ENCODE measurements at places on chromosomes 12 and 14.
A peak's percentile ranks its signal among the peaks of the same experiment; 100 is the strongest.

DNA sequence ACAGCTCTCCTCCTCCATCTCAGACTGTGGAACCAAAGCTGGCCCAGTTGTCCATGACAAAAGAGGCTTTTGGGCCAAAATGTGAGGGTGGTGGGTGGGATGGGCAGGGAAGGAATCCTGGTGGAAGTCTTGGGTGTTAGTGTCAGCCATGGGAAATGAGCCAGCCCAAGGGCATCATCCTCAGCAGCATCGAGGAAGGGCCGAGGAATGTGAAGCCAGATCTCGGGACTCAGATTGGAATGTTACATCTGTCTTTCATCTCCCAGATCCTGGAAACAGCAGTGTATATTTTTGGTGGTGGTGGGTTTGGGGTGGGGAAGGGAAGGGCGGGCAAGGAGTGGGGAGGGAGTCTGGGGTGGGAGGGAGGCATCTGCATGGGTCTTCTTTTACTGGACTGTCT, 11.8 kb upstream of the TAMALIN start:
- DNase-seq, result no peak

DNA sequence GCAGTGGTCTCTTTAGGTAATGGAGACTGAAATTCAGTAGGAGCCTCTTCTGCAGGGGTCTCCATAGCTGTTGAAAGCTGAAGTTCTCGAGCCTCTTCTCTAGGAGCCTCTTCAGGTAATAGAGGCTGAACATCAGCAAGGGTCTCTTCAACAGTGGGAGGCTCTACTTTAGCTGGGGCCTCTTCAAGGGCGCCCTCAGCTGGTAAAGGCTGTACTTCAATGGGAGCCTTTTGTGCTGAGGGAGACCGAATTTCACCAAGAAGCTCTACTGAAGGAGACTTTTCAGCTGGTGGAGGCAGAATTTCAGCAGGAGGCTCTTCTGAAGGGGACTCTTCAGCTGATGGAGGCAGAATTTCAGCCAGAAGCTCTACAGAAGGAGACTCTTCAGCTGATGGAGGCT, 1.5 kb downstream of the FSCB start:
- DNase-seq, result no peak

DNA sequence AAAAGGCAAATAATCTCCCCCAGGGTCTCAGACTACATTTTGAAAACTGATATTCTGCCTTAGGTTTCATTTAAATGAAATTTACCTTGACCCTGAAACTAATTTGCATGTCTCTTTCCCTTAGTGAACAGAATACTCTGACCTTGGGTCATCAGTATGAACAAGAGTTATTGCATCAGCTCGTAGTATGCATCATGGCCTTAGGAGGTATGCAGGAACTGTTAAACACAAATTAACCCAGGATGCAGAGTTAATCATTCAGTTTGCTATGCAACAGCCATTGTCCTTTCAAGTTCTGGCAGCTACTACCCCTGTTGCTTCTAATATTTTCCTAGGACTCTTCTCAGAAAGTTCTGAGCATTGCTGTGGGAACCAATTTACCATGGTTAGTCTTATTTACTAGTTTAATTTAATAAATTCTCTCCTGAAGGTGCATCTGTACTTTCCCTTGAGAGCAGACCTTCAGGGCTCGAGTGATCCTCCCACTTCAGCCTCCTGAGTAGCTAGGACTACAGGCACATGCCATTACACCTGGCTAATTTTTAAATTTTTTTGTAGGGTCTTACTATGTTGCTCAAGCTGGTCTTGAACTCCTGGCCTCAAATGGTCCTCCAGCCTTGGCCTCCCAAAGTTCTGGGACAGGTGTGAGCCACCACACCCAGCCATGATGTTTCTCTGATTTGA, 126.7 kb downstream of the TTC6 start:
- no peak for DNase-seq

GRCh38 chr12:122381021-122381420, 41.4 kb downstream of the CLIP1 start:
- DNase-seq, result no peak

DNA sequence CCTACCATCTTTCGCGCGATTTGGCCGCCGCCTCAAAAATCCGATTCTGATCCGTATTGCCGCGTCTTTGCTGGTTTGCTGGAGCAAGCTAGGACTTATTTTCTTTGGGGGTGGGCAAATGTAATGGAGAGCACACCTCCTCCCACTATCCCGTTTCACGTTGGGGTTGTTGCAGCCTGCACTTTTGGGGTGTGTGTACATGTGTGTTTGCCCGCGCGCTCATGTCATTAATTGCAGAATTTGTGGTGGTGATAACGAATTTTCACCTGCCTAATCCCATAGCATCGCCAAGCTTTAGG, 657 bp downstream of the METAP2 start:
- DNase-seq, result no peak

DNA sequence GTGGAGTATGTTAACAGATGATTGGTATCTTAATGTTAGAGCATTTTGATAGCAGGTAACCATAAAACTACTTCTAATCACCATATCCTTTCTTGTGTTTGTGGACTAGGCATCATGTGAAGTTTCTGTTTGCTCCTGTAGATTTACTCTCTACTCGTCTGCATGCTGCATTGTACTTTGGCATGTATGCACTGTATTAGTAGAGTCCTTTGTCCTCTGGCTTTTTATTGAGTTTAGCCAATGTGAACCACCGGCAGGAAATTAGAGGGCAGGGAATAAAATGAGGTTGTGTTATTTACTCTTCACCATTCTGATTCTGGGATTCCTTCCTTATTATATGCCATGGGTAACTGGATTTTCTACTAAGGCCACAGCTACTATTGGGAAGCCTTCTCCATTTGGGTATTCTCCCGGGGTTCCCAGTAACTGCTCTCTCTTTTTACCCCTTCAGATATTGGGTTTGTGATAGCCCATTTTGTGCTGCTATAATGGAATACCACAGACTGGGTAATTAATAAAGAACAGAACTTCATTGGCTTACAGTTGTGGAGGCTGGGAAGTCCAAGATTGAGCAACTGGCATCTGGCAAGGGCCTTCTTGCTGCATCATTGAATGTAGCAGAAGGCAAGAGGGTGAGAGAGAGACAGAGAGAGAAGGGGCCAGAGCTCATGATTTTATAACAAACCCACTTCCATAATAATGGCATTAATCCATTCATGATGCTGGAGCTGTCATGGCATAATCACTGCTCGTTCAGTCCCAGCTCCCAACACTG, 22.4 kb downstream of the FAM177A1 start:
- peak; percentile 60 for DNase-seq

DNA sequence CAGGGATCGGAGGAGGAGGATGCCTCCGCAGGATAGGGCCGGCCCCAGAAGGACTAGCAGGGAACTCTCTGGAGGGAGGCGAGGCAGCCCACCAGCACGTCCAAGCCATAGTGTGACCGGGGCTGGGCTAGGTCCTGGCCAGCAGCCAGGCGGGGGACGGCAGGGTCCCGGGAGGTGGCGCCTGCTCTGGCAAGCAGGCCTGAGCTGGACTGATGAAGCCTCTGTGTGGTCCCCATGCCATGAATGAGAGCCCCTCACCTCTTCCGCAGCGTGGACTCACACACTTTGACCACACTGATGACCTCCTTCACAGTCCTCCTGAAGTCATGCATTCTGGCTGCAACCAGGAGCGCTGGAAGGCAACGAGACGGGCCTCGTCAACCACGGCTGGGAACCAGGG, 19.8 kb upstream of the BTBD6 start:
- no peak for DNase-seq

DNA sequence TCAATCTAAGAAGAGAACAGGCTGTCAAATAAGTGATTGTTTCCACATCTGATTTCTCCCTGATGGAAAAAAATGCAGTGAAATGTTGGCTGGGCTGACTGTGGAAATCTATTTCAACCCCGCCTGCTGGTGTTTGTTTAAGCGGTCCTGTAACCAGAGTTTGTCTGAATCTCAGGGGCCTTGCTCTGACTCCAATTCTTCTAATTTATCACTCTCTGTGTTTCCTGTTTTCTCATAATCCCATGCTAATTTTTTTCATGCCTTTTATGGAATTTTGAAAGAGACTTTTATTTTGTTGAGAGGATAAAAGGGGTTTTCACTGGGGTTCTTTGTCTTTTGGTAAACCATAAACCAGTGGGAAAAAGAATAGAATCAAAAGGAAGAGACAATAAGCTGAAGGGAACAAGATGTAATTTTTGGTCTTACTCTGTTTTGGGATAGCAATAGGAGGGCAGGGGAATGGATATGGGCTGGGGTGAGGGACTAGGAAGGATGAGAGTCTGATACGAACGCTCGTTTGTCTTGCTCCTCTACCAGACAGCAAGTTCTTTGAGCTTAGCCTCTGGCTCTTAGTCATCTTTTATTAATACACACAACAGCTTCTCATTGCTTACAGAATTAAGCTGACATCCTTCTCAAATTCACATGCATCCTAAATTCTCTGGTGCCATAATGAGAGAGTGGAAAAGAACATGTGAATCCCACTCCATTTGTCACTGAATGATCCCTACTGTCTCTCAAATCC, 8.0 kb upstream of the MGP start:
- no peak for DNase-seq

DNA sequence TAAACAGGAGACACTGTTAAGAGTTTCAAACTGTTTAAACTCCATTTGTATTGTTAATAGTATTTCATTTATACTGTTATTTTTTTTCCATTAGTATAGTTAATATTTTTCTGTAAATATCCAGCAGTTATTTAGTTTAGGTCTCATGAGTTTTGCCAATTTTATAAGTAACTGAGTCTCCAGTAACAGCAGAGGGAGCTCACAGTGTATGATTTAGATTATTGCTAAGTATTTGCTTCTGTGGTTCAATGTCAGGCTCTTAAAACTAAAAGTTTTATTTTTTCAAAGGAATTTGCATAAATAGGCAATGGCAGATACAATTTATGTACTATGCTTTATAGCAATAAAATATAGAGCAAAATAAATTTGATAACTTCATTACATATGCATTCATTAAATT, 209.7 kb downstream of the ATXN7L3B start:
- DNase-seq, result no peak

- no peak for DNase-seq
Observed at GRCh38 chr12:116303929-116304328, 26.4 kb upstream of the MED13L start.

DNA sequence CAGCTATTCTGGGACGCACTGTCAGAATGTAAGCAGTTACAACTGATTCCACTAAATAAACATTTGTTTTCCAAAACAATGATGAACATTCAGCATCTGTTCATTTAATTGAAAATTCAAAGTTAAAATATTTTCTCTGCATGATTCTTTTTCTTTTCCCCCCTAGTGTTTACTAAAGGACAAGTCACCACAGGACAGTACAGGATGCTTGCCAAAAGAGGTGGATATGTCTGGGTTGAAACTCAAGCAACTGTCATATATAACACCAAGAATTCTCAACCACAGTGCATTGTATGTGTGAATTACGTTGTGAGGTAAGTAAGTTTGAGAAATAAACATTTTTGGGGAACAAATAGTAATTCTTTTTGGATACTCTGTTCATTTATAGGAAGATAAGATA, 28.2 kb upstream of the SNAPC1 start:
- DNase-seq, result no peak

Measured in mucosa of descending colon (tissue), 3 donors.